Stimulated activated CD4-positive, alpha-beta T cell treated with anti-CD3 and anti-CD28 coated beads, TNF-alpha, amount 100 ng/mL, for 48 hours (primary cell): ENCODE measurements at places on chromosomes 7 and 10.

DNA sequence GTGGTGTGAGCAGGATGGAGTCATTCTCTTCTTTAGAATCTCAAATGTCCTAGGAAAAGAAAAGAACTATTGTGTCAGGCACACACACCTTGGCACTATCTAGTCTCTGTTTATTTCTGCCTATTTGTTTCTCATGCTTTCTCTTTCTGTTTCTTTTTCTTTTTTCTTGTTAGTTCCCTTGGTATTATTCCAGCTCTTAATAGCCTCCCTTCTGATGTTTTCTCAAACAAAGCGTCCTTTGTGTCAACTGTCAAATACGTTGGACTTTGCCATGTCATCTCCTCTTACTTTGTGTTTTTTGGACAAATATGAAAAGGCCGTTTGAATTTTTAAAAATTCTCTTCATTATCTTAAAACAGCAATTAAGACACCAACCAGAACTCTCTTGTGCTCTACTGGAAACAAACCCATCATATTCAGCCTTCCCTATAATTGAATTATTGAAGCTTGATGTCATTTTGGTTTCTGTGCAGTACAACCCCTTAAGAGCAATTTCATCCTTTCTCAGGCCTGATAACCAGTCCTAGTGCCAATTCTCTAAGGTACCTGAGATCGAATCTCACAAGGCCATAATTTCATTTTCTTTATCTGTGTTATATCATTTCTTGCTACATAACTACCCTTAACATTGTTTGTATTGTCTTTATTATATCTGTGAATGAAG lies 497.8 kb upstream of the NRP1 start:
- DNase-seq, result no peak

DNA sequence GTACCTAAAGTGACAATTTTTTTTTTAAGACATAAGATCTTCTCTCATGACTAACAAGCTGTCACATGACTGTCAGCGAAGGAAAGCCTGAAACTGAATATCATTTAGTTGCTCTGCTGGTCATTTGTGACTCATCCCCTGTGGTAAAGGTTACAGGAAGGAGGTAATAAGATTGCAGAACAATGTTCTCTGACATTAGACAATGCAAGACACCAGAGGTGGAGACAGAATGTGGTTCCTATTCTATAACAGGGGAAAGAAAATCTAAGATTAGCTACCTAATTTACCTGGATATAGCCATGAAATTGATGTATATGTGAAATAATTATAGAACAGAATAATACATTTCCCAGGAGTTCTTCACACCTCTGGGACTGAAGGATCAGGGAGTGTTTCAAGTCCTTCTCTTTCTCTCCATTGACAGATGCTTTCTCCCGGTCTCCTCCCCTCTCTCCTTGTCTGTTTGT lies 47.7 kb downstream of the LRGUK start:
- no peak for DNase-seq

GRCh38 chr7:28792858-28793257 lies 165.3 kb downstream of the TRIL start:
- no peak for DNase-seq

DNA sequence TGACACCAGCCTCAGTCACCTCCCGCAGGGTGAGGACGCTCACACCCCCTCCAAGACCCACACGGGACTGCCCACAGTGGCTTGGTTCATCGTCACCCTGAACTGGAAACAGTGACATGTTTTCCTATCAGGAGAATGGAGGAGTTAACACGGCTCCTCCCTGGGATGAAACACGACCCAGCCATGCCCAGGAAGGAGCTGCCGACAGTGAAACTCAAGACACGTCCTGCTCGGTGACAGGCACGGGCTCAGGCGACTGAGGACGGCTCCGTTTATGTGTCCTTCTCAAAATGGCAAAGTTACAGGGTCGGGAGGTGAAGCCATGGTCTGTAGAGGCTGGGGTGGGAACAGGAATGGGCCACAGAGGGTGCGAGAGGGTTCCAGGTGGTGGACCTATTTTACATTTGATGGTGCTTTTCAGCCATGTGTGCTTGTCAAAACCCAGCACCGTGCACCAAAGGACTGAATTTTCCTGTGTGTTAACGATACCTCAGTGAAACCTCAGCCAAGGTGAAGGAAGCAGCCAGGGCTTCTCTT lies 272.4 kb downstream of the ADARB2 start:
- DNase-seq, result no peak

GRCh38 chr7:97001656-97002554 lies 3.4 kb upstream of the DLX6 start:
- no peak for DNase-seq

GRCh38 chr10:12907656-12908055 lies 93.9 kb downstream of the CCDC3 start:
- no peak for DNase-seq

- DNase-seq, result no peak
Observed at GRCh38 chr7:151010307-151011096, 13.8 kb downstream of the ATG9B start.

- DNase-seq, result no peak
Observed at GRCh38 chr7:7959979-7960670, 8.5 kb upstream of the GLCCI1 start.

- no peak for DNase-seq
Observed at GRCh38 chr7:116240024-116240668, 29.8 kb downstream of the TES start.

DNA sequence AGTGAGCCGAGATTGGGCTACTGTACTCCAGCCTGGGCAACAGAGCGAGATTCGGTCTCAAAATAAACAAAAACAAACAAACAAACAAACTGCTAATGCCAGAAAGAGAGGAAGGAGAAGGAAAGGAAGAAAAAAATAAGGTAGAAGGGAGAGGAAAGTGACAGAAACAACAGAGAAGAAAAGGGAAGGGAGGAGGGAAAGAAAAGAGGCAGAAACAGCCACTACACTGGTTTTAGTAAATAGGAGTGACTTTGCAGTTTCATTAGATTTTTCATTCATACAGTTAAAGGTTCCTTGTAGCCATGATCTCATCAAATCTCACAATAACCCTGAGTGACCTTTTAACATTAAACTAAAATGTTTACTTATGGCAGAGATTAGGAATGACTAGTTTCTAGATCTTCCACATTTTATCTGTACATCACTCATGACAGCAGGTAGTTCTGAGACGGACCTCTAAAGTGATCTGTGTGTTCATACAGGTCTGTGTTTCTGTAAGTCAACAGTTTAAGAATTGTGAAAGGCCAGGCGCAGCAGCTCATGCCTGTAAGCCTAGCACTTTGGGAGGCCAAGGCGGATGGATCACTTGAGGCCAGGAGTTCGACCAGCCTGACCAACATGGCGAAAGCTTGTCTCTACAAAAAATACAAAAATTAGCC lies 191.3 kb upstream of the KLF14 start:
- DNase-seq, result no peak

DNA sequence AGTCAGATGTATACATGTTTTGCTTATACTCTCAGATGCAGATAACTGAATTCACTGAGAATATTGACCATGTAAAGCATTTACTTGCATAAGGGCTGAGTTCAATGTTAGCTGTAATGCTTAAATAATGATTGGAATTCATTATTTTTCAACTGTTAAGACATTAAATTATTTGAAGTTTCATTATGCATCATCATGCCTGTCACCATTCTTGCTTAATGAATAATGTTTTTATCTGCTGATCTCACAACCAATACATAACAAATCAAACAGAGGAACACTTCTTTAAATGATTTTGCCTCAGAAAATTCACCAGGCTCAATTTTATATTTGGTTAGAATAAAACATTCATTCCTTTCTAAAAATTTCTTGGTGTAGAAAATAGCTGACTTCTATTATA lies 233.4 kb downstream of the GPR37 start:
- no peak for DNase-seq

- DNase-seq, result no peak
Observed at GRCh38 chr10:94853065-94853464, 85.4 kb upstream of the CYP2C9 start.

DNA sequence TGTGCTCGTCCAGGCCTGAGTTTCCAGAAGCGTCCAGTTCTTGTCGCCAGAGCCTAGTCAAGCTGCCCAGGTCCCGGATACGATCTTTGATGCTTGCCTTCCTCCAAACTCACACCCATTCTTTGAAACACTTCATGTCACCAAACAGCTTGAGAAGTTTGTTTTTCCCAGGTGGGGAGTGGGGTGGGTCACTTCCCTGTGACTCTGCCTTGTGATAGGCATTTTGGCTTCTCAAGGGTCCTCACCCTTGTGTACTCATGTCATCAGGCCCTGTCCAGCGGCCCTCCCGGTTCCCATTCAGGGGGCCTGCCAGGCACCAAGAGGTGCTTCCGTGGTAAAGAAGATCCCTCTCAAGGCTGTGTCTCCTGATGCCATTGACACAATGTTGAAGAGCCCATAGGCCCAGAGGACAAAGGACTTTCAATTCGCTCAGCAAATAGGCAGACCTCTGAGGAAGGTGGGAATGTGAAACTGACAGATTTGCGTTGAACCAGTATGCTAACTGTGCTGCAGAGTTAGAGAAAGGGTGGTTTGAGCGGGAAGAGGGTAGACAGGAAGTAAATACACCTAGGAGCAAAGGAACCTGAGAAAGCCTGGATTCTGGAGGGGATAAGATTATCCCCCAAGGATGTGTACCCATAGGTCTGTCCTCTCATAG lies 24.7 kb upstream of the SFTPA1 start:
- DNase-seq, result no peak

DNA sequence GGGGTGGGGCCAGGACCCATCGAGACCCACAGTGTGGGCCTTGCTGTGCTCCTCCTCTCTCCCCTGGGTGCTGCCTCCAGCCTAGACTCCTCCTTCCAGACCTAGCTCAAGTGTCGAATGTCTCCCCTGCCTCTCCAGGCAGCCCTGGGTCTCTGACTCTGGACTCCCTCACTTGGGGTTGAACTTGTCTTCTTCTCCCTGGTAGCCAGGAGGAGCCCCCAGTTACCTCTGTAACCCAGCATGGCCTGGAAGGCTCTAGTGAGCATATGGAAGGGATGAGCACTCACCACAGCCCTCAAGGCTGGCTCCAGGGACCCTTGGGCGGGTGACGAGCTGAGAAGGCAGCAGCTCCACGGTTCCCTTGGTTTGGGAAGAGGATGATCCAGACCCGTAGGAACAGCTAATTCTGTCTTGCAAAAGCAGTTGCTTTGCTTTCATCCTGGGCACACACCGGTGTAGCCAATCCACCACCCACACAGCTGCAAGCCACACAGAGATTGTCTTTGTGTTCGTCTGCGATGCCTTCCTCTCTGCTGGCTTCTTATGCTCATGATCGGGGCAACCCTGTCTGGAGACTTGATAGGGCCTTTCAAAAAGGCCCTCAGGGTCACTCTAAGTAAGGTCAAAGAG lies 52.3 kb upstream of the ANTXRL start:
- DNase-seq, result no peak

DNA sequence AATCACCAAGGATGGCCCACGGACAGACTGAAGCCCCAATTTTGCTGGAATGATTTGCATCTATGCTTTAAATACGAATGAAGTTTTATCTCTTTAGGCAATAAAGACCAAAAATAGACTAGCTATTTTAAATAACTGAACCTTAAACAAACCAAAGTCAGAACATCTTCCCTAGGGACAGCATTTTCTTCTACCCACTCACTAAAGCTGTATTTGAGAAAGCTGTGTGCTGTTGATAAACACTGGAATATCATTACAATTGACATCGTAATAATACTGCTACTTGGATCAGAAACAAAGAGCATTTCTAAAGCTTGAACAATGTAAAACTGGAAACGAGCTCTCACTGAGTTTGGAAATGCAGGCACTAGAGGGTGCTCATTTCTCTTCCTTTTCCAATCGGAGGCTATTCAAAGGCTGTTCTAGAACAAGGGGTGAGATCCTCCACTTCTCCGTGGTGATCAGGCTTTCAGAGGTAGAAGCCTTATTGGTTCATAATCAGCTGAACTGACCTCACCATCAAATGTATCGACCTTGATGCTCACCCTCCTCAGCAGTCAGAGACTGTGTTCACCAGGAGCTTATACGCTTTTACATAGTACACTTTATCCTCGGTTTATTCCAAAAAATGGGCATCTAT lies 225.3 kb upstream of the PRSS1 start:
- no peak for DNase-seq

DNA sequence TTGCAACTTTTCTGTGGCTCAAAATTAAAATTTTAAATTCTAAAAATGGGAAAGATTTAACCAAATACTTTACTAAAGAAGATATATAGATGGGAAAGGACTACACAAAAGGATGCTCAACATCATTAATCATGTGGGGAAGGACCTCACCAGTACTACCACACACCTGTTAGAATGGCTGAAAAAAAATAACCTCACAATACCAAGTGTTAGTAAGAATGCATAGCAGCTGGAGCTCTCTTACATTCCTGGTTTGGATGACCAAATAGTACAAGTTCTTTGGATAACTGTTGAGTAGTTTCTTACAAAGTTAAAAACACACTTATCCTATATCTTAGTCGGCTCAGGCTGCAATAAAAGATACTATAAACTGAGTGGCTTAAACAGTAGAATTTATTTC lies 33.9 kb downstream of the LIPJ start:
- no peak for DNase-seq

DNA sequence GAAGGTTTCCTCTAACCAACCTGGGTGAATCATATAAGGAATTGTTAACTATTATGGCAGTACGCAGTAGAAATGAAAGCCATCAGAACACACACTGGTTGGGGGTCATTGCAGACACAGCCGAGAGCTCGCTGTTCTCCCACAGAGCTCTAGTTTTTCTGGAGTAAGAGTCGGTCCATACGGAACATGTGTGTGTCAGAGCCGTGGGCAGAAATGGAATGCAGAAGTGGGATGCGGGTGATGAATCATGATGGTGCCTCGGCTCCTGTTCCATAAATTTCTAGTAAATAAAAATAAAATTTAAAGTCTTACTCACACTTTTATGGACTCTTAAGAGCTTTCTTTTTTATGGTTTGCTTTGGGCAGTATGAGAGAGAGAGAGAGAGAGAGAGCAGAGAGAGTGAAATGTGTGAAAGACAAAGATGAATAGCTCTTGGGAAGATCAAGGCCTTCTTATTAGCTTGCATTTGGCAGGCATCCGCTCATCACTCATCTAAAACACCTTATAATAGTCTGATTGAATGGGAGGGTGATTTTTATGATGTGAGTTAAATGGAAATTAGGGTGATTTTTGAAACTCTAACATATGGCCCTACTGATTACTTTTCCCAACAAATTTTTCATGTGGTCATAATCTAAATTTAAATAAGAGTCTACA lies 98.8 kb upstream of the PFKP start:
- DNase-seq, result no peak

- DNase-seq, result no peak
Observed at GRCh38 chr7:122304319-122304975, at the start of gene FEZF1. FEZF1 (minus strand) TSS chr7:122304750; CDS start chr7:122304437, 313 bp downstream.

GRCh38 chr10:37535459-37536246 lies 321.8 kb downstream of the ZNF248 start:
- no peak for DNase-seq

DNA sequence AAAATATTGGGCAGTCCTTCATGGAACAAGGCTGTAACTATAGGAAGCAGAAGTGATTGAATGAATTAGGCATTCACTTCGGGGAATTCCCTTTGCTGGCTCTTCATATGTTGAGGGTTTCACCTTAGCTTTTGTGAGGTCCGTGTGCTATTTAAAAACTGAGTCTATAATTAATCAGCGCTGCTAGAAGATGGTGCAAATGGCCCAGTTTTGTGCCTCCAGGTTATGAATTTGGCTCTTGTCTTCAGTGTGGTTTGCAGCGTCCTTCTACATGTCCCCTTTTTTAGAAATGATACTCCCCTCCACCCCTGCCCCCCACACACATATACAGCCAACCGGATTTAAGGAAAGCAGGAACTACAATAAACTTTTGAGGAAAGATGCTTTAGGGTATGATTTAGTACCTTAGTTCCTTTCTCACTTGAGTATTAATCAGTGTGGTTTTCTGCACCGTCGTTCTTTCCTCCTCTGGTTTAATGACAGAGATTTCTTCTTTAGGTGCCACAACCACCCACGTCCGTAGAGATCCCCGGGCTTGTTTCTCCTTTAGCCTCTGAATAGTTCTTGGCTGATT lies 110.6 kb upstream of the SAMD8 start:
- DNase-seq, result no peak
